Activated CD8-positive, alpha-beta T cell treated with anti-CD3 and anti-CD28 coated beads, Interleukin-2, amount 10 ng/mL, durations not matched to agents 7 days and 5 days (primary cell): ENCODE measurements at places on chromosomes 5 and 9. TPM values are rescaled to one million over a fixed set of nuclear protein-coding genes. Genes with fewer than 3 reads are reported as not detected.

DNA sequence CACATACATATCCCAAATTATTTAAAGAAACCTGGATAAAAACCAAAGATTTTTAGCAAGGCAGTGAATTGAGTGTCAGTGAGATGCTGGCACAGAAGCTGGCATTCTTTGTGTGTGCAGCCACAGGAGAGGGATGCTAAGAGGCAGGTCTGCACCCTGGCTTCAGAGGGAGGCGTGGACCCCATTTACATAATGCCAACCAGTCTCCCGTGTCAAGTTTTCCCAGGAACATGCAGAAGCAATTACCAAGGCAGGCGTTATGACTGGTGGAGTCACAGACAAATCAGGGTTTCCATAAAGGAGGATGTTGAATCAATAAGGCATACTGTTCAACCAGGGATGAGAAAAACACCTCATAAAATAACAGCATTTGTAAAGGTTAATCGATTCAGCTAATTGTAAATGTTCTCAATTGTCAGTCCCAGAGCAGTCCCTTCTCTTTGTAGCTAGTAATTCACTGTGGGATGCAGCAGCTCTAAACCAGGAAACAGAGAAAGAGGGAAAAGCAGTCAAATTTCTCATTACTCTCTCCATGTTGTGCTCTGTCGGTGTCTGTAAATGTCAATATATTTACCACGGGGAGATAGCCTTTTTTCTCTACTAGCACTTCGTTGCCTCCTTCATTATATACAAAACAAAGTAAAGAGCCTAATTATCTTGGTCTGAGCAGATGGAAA is 452.4 kb upstream of the GRAMD2B start:
- H3K27ac ChIP-seq, result no peak overlapping the region
- no peaks in the 10 kb centered on the region for H3K36me3 ChIP-seq
- H3K27me3 ChIP-seq, result no peaks in the 10 kb centered on the region
- no peaks in the 10 kb centered on the region for H3K4me1 ChIP-seq
- DNase-seq, result no peak
- no peak overlapping the region for H3K4me3 ChIP-seq

DNA sequence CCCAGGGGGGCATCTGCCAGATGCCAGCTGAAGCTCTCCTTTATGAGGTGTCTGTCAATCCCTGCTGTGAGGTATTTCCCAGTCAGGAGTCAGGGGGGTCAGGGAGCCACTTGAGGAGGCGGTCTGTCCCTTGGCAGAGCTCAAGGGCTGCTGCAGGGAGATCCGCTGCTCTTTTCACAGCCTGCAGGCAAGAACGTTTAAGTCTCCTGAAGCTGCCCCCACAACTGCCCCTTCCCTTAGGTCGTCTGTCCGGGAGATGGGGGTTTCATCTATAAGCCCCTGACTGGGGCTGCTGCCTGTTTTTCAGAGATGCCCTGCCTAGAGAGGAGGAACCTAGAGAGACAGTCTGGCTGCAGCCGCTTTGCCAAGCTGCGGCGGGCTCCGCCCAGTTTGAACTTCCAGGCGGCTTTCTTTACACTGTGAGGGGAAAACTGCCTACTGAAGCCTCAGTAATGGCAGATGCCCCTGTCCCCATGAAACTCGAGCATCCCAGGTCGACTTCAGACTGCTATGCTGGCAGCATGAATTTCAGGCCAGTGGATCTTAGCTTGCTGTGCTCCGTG is 148.3 kb downstream of the RPS23 start:
- no peaks in the 10 kb centered on the region for H3K4me1 ChIP-seq
- DNase-seq, result no peak
- no peak overlapping the region for H3K27ac ChIP-seq
- H3K36me3 ChIP-seq, result peaks cover 3% of the 10 kb centered on the region

TNFSF8 gene
- total RNA-seq, result 52.6 TPM

DNA sequence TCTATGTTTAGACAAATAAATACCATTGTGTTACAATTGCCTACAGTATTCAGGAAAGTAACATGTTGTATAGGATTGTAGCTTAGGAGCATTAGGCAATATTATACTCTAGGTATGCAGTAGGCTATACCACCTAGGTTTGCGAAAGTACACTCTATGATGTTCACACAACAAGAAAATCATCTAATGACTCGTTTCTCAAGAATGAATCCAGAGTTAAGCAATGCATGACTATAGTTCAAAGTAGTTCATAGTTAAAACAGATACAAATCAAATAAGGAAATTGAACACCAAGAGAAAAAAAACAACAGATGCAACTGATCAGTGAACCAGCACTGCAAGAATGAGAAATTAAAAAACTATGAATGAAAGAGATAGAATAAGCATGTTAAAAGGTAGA is 27.6 kb upstream of the ABLIM3 start:
- H3K4me1 ChIP-seq, result no peaks in the 10 kb centered on the region

- H3K4me1 ChIP-seq, result no peaks in the 10 kb centered on the region
- H3K27ac ChIP-seq, result no peak overlapping the region
- no peak overlapping the region for H3K4me3 ChIP-seq
- no peaks in the 10 kb centered on the region for H3K27me3 ChIP-seq
- H3K36me3 ChIP-seq, result no peaks in the 10 kb centered on the region
These were observed 456.5 kb upstream of the CDH9 start for GRCh38 chr5:27494887-27495286.

- H3K27ac ChIP-seq, result no peak overlapping the region
- H3K36me3 ChIP-seq, result no peaks in the 10 kb centered on the region
- peaks cover 6% of the 10 kb centered on the region for H3K27me3 ChIP-seq
- no peaks in the 10 kb centered on the region for H3K4me1 ChIP-seq
These were observed 70.6 kb upstream of the PCSK1 start for GRCh38 chr5:96503501-96504236.

DNA sequence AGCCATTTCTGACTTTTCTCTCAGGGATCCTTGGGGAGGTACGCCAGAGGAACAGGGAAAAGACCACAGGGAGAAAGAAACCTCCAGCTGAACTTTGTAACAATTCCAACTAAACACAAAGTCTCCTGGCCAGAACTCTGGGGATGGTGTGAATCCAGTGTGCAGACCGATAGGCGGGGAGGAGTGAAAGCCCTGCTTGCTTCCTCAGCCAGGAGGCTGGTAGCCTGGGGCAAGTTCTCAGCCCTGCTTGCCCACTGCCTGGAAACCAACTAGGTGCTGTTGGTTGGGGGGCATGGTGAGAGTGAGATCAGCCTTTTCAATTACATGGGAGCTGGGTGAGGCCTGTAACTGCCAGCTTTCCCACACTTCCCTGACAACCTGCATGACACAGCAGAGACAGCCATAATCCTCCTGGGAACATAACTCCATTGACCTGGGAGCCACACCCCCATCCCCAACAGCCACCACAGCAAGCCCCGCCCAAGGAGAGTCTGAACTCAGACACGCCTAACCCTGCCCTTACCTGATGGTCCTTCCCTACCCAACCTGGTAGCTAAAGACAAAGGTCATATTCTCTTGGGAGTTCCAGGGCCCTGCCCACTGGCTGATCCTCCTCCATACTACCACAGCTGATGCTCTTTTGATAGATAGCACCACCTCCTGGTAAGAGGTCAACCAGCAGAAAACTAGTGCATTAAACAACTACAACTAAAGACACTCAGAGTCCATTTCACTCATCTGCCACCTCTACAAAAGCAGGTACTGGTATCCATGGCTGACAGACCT is 100.1 kb upstream of the TNFAIP8 start:
- no peak overlapping the region for H3K4me3 ChIP-seq
- H3K4me1 ChIP-seq, result peaks cover 2% of the 10 kb centered on the region
- H3K27me3 ChIP-seq, result no peaks in the 10 kb centered on the region

GRCh38 chr5:93611976-93612854 is 29.2 kb downstream of the NR2F1 start:
- DNase-seq, result no peak
- no peaks in the 10 kb centered on the region for H3K36me3 ChIP-seq
- no peak overlapping the region for H3K27ac ChIP-seq

- H3K27ac ChIP-seq, result no peak overlapping the region
- no peak for DNase-seq
- H3K27me3 ChIP-seq, result no peaks in the 10 kb centered on the region
- no peaks in the 10 kb centered on the region for H3K36me3 ChIP-seq
- no peaks in the 10 kb centered on the region for H3K4me1 ChIP-seq
- H3K4me3 ChIP-seq, result no peak overlapping the region
These were observed 296.2 kb downstream of the CTNND2 start for GRCh38 chr5:11607944-11608483.

DNA sequence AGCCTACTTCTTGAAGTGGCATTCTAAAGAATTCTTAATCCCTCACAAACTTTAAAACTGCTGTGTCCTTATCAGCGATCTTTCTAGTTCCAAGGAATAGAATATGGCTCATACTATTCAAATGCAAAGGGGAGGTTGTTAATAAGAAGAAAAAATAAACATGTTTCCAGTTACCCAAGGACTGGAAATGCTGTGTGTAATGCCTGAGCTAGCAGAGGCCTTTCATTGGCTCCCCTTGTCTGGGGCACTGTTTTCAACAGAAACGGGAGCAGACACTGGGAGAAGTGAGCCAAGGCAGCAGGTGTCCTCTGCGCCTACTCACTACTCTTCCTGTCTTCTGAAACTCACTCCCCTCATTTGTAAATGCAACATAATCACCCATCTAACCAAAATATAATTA is 253.0 kb downstream of the MARCHF11 start:
- no peak for DNase-seq
- H3K36me3 ChIP-seq, result no peaks in the 10 kb centered on the region
- no peak overlapping the region for H3K27ac ChIP-seq
- H3K27me3 ChIP-seq, result no peaks in the 10 kb centered on the region

CACNA1B gene
- not detected for total RNA-seq

- no peaks in the 10 kb centered on the region for H3K4me1 ChIP-seq
- peaks cover 9% of the 10 kb centered on the region for H3K27me3 ChIP-seq
- no peak overlapping the region for H3K4me3 ChIP-seq
- H3K27ac ChIP-seq, result no peak overlapping the region
- no peak for DNase-seq
These were observed 12.7 kb upstream of the LIFR start for GRCh38 chr5:38569180-38569579.

DNA sequence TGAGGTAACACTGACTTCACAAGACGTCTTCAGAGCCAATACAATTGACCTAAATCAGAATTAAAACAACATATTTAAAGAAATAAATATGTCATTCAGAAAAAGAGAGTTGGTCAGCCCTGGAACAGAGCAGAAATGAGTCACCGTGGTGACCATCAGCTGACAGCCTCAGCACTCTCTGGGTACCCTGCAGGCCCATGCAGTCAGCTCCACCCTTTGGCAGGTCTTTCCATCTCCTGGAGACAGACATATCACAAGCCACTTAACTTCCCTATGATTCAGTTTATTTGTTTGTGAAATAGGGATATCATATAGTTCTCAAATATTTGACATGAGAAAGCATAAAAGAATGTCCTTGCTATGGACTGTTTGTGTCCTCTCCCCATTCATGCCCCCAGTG is 151.6 kb upstream of the MEF2C start:
- DNase-seq, result no peak
- H3K4me1 ChIP-seq, result no peaks in the 10 kb centered on the region
- H3K27me3 ChIP-seq, result no peaks in the 10 kb centered on the region
- no peaks in the 10 kb centered on the region for H3K36me3 ChIP-seq
- no peak overlapping the region for H3K4me3 ChIP-seq

DNA sequence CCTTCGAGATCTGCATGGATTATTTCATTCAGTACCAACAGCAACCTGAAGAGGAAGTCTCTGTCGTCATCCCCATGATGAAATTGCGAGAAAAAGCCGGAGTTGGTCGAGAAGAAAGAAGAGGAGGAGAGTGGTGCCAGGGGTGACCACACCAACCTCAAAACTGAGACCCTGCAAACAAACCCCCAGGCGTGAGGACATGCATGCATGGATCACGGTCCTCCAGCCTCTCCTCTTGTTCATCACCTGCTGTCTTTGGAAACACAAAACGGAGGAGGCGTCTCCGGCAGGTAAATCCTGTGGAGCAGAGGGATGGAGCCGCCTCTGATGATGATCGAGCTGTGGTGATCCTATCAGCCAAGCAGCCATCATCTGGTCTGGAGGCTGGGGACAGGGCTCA is 114.4 kb upstream of the IRX2 start:
- no peaks in the 10 kb centered on the region for H3K27me3 ChIP-seq
- no peak for DNase-seq
- H3K36me3 ChIP-seq, result no peaks in the 10 kb centered on the region
- no peaks in the 10 kb centered on the region for H3K4me1 ChIP-seq
- no peak overlapping the region for H3K27ac ChIP-seq
- H3K4me3 ChIP-seq, result no peak overlapping the region

GRCh38 chr5:6423327-6424109 is 25.1 kb upstream of the UBE2QL1 start:
- no peaks in the 10 kb centered on the region for H3K4me1 ChIP-seq
- H3K4me3 ChIP-seq, result no peak overlapping the region
- H3K27me3 ChIP-seq, result peaks cover 4% of the 10 kb centered on the region
- H3K36me3 ChIP-seq, result no peaks in the 10 kb centered on the region
